ENCODE measurements at places on chromosomes 11 and 22.

DNA sequence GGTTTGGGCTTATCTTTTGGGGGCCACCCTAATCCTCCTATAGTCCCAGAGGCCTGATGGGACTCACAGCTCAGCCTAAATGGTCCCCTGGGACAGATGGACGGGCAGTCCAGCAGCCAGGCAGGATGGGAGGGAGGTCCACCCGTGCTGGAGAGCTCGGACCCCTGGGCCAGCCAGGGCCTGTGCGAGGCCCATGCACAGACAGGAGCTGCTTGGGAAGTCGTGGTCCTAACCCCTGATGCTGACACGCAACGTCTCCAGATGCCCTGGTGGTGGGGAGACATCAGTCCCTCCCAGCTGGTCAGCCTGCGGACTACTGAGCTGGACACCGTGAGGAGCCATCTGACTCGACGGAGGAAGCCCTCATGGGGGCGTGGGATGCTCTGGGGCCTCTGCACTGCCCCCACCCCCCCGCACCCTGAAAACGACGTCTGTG lies 31.2 kb upstream of the MUC5AC start:
- no peak for DNase-seq

- DNase-seq, result no peak
Observed at GRCh38 chr22:30320021-30320556, 6.7 kb downstream of the TBC1D10A start.

GRCh38 chr11:11167806-11168205 lies 185.2 kb downstream of the CSNK2A3 start:
- no peak for DNase-seq

DNA sequence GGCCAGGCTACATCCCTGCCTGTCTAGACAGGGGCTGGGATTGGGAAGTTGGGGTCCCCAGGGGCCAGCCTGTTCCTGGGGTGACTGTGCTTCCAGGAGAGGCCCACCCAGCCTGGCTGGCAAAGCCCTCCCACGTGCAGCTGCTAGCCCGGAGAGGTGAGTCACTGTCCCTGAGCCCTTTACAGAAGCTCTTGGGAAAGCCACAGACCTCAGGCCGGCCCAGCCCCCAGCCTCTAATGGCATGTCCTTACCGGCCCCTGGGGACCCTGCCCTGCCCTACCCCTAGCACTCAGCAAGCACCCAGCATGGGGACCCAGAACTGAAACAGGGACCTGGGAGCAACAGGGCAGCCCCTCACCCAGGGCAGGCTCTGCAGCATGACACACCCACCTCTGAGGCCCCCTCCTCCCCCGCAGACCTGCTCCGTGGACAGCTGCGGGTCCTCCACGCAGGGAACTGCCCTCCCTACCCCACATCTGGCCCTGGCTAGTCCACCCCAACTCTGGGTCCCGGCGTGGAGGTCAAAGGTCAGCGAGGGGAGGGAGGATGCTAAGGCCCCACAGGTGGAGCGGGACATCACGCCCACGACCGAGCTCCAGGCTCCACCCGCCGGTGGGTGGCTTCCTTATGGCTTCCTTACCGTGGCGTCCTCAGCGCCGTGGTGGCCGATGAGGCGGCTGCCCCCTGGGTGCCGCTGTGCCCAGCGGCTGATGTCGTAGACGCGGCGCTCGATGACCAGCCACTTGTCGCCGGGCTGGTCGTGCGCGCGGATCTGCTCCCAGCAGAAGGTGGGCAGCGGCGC lies 615 bp downstream of the FADS3 start:
- DNase-seq, result no peak

GRCh38 chr11:35887737-35888136 lies 56.1 kb upstream of the LDLRAD3 start:
- DNase-seq, result no peak

DNA sequence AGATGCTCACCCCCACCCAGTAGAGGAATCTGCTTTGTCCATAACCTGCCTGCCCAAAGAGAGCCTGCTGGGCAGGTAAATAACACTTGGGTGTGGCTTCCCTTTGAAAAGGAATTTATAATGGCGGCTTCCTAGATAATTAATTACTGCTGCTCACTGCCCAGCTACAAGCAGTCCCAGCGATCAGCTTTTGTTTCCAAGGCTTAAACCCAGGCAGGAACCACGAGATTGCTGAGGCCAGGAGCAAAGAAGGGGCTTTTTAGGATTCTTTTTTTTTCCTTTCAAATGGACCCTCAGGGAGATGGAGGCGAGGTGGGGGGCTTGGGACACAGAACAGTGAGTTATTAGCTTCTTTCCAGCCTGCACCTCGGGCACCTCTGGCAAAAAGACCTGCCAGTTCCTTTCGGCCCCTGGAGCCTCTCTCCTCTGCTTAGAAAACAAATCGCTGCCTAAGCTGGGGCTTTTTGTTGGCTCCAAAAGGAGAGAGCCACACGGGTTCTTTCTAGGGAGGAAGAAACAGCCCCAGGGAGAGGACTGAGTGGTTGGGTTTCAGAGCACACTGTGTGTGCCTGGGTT lies 107.2 kb downstream of the TSPAN18 start:
- DNase-seq, result no peak

GRCh38 chr11:81570669-81571068 lies 1163.0 kb downstream of the FAM181B start:
- DNase-seq, result no peak
